NAMALWA (cell line): ENCODE measurements at places on chromosomes 5 and 9.

DNA sequence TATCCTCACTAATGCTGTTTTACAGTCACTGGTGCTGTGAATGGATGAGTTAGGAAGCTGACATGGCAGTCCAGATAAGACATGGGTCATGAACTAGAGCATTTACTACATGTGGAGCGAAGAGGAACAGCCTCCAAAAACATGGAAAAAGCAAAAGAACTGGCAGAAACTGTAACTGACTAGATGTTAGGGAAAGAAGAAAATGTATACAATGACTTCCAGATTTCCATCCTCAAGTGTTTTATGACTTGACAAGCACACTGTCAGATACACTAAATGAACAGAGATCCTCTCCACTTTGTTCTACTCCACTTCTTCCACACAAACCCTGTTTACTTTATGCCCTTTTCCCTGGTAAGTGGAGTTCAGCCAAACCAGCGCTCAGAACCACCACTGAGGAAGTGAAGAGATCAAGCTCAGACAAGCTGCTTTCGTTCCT lies 11.5 kb downstream of the HMGCS1 start:
- DNase-seq, result no peak

GRCh38 chr9:33750839-33751339 lies 44.5 kb upstream of the PRSS3 start:
- no peak for DNase-seq

DNA sequence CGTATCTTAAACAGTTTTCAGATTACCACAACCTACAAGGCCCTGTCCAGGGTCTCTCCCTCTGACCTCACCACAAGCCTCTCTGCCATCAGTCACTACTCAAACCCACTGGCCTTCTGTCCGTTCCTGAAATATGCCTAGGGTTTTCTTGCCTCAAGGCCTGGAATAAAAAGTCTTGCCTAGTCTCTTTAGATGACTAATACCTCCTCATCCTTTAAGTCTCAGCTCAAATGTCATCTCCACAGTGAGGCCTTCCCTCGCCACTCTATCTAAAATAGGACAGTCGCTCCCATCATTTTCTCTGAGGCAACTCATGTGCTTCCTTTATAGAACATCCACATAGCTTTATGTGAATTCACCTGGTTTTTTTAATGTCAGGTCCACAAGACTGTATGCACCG lies 5.2 kb downstream of the DENND1A start:
- no peak for DNase-seq

- DNase-seq, result no peak
These were observed 216.5 kb upstream of the RAI14 start for GRCh38 chr5:34439601-34440000.

- no peak for DNase-seq
These were observed 1714.1 kb downstream of the EFNA5 start for GRCh38 chr5:105956456-105957196.

GRCh38 chr9:123302348-123303214 lies 34.2 kb upstream of the STRBP start:
- no peak for DNase-seq

- no peak for DNase-seq
These were observed 133.5 kb downstream of the GADD45G start for GRCh38 chr9:89738137-89738932.

- no peak for DNase-seq
These were observed 62.8 kb upstream of the STC2 start for GRCh38 chr5:173391031-173391430.

- DNase-seq, result peak; percentile 44
These were observed 55.8 kb downstream of the NUP214 start for GRCh38 chr9:131181091-131181681.
